ENCODE measurements at places on chromosomes 11 and 22.

DNA sequence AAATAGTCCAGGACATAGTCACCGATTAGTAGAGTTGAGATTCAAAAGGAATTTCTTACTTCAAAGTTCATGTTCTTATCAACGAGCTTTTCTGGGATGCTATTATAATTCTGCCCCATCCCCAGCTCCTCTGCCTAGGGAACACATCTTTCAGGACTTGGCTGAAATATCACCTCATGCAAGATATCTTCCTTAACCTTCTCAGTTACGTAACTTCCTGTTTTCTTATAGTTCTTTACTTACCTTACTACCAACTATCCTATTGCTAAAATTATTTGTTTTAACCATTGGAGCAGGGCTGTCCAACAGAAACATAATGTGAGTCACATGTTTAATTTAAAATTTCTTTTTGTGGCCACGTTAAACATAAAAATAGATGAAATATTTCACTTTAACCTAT is 2.3 kb downstream of the NARS2 start:
- no peak for DNase-seq

DNA sequence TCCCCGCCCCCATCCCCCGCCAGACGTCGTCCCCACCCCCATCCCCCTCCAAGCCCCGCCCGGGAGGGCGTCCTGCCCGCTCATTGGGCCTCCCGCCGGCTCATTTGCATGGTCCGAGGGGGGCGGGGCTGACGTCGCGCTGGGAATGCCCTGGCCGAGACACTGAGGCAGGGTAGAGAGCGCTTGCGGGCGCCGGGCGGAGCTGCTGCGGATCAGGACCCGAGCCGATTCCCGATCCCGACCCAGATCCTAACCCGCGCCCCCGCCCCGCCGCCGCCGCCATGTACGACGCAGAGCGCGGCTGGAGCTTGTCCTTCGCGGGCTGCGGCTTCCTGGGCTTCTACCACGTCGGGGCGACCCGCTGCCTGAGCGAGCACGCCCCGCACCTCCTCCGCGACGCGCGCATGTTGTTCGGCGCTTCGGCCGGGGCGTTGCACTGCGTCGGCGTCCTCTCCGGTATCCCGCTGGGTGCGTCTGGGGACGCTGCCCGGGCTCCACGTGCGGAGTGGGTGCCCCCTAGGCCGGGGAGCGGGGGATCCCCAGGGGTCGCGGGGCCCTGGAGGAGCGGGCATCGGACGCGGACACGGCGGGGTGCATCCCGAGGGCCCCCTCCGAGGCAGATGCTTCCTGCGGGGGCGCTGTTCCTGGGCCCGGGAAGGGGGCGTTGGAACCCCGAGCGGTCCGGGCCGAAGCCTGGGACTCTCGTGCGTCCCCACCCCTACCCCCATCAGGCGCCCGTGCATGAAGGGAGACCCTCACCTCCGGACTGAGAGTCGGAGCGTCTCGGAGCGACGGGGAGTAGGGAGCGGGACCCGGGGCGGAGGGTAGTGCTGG is at the start of gene PNPLA3:
PNPLA3 (plus strand) TSS at position 175 of the 834 bp plus-strand sequence; CDS start at position 282, 107 bp downstream.
- DNase-seq = peak; percentile 76

GRCh38 chr22:24001314-24001713 is 3.9 kb downstream of the GSTT4 start:
- no peak for DNase-seq

- DNase-seq = no peak
These were observed 128.2 kb downstream of the SHANK2 start for GRCh38 chr11:71124127-71124526.

GRCh38 chr22:36986242-36986821 is 32.9 kb downstream of the TST start:
- peak; percentile 23 for DNase-seq

DNA sequence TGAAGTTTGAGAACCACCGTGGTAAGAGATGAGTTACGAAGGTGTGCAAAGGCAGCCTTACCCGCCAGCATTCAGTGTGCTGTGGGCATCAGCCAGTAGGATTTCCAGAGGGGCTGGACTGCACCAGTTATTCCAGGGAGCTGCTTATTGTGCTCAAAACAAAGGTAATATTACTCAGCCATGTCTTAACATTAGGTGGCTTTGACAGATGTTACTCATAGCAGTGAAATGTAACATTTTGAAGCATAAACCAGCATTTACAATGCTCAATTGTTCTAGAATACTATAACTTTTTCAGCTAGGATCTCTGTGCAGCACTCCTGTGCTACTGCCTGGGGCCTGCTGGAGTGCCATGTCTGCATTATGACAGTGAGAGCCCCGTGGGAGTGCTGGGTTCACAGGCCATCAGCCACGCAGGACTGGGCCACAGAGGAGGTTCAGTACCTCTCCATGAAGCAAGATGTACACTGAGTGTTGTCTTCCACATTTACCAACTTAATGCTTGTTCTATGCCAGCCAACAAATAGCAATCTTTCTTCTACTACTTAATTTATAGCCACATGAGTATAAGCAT is 238.1 kb downstream of the CADM1 start:
- DNase-seq = no peak

DNA sequence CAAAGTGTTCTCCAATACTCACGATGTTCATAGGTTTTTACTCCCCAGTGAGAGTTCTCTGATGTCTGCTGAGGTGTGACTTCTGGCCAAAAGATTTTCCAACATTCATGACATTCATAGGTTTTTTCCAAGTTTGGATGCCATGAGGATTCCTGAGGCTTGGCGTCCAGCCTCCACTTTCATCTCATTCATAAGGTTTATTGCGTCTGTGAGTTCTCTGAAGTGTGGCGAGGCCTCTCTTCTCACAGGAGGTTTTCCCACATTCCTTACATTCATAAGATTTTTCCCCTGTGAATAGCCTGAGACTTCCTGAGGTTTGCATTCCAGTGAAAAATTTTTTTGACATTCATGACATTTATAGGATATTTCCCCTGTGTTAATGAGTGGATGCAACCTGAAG is 1014.1 kb downstream of the LRRC4C start:
- DNase-seq = no peak

- DNase-seq = no peak
These were observed 13.0 kb downstream of the LRP5 start for GRCh38 chr11:68325183-68325906.

DNA sequence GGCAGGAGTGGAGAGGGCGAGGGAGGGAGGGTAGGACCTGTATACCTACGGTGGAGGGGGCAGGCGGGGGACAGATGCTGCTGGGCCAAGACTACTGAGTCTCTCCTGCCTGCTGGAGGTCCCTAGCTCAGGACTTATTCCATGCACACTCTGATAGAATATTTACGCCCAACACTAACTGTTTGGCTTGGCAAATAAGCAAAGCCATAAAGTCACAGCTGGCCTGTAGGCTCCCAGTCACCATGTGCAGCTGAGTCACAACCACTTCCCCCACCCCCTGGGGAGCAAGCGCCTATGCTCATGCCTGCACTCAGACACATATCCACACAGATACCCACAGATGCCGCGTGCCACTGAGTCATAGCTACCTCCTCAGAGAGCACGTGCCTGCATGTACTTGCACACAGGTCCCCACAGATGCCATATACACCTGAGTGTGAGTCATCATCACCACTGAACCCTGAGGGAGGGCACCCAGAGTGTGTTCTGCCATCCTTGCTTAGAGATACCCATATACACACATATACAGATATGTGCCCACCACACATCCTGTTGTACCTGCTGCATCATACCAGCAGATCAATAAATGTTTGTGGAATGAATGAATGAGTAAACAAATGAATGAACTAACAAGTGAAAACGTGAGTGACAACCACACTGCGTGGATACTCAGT is 95.8 kb downstream of the SWAP70 start:
- peak; percentile 94 for DNase-seq

DNA sequence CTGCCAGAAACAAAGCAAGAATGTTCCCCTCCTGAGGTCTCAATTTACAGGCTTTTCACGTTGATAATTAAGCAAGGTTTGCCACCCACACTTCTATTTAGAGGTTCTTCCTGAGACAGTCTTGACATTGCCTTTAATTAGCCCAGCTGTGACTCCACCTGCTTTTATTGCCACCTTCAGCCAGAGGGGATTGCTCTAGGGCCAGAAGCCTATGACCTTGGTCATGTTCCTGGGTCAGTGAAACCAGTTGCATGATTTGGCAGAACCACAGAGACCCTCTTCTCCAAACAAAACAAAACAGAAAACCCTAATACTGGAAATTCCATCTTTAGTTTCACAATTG is 89.8 kb downstream of the APIP start:
- peak; percentile 16 for DNase-seq

DNA sequence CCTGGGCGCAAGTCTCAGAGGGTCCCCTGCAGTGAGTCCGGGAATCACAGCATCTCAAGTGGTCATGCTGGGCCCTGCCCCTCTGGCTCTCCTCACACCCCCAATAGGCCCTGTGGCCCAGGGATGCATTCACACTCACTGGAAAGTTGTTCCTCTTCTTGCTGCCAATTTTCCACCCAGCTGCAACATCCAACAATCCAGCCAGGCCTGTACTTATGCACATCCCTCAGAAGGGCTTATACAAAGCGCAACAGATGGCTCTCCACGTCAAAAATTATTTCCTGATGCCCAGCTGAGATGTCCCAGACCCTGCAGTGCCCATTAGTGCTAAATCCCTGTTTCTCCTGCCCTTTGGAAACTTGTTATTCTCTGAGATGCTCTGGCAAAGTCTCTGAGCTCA is 407.8 kb upstream of the NARS2 start:
- no peak for DNase-seq

- DNase-seq = no peak
These were observed 22.1 kb upstream of the TMEM135 start for GRCh38 chr11:87015645-87016044.

- DNase-seq = no peak
These were observed 128.0 kb downstream of the TENM4 start for GRCh38 chr11:79312617-79313529.

- no peak for DNase-seq
These were observed 1.2 kb downstream of the RAG2 start for GRCh38 chr11:36596880-36597279.

DNA sequence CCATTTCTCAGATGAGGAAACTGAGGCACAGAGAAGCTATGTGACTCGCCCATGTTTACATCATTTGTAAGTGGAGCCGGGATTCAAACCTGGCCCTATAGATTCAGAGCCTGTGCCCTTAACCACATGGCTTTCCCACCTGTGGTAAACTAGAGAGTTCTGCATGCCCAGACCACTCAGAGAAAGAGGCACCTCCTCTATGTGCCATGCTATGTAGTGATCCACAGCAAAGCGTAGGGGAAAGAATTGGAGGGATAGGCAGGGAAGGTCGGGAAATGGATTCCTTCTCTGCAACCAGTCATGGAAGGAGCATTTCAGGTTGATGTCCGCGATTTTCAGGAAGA is 15.4 kb upstream of the POU2AF2 start:
- DNase-seq = no peak

DNA sequence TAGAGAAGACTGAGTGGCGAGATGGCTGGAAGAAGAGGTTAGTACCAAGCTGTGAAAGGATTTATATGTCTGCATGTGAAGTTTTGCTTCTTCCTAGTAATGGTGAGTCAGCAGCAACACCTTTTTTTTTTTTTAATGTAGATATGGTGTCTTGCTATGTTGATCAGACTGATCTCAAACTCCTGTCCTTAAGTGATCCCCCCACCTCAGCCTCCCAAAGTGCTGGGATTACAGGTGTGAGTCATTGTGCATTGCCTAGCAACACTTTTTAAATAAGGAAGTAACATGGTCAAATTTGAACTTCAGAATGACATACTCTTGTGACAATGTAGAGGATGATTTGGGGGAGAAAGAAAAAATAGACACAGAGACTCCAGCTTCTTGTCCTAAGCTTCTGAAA is 6.5 kb upstream of the CSTPP1 start:
- peak; percentile 13 for DNase-seq

GRCh38 chr11:125201525-125202141 is 37.1 kb downstream of the PKNOX2 start:
- no peak for DNase-seq

GRCh38 chr11:84800755-84801346 is 826.3 kb downstream of the DLG2 start:
- DNase-seq = no peak

- no peak for DNase-seq
These were observed 1.4 kb upstream of the GNAZ start for GRCh38 chr22:23068832-23069385.

DNA sequence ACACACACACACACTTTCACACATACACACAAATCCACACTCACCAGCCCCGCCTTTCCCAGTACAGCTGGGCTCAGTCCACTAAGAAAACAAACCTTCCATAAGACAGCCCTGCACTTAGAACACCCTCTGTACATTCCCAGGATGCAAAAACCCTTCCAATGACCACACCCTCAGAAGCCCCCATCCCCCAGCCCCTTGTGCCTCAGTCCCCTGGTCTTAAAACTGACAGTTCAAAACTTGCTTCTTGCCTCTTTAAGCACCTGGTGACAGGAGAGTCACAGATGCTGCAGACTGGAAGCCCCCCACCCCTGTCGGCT is 23.0 kb downstream of the APLNR start:
- DNase-seq = no peak

- no peak for DNase-seq
These were observed 30.0 kb downstream of the MOV10L1 start for GRCh38 chr22:50119768-50120251.

DNA sequence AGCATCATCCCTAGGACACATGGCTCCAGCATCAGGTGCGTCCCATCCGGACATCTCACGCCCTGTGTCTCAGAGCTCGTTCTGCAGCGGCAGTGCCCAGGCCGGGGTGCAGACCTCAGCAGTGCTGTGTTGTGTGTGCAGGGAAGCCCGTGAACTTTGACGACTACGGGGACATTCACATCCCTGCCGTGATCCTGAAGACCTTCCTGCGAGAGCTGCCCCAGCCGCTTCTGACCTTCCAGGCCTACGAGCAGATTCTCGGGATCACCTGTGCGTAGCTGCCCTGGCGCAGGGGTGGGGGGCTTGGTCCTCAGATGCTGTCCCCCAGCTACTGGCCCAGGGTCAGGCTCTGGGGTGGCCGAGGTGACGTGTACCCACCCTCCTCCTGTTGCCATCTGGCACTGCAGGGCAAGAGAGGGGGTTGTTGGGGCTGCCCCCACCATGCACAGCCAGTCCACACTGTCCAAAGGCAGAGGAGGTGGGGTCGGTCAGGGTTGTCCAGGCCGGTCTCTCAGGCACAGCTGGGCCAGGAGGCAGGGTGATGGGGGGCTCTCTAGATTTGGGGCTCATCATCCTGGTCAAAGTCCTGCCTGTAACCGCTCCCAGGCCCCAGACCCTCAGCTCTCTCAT is 96.5 kb downstream of the ARHGAP8 start:
- no peak for DNase-seq

DNA sequence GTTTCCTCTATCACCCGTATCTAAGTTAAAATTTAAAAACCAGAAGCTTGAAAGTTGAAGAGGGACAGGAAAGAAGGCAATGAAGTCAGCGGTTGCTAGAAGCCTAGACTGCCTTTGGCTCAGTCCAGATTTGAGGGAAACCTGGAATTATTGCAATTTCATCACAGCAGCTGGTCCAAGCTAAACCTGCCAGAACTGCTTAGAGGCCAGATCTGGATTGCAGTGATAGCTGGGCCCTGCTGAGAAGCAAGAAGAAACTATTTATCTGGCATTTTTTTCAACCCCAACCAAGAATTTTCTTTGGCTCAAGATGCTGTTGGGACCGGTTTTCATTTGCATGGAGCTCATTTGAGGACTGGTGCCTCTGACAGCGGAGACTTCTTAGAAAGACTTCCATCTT is 121.5 kb upstream of the TEAD1 start:
- DNase-seq = no peak

Data from inflammatory macrophage treated with lipopolysaccharide for 1 hour (primary cell).